NCI-H446 (cell line): ENCODE measurements at places on chromosomes 13 and 19.

- no peak for DNase-seq
Observed at GRCh38 chr19:8513036-8513686, 806 bp downstream of the ZNF414 start.

- no peak for DNase-seq
Observed at GRCh38 chr19:31049431-31049830, 299.8 kb downstream of the TSHZ3 start.

DNA sequence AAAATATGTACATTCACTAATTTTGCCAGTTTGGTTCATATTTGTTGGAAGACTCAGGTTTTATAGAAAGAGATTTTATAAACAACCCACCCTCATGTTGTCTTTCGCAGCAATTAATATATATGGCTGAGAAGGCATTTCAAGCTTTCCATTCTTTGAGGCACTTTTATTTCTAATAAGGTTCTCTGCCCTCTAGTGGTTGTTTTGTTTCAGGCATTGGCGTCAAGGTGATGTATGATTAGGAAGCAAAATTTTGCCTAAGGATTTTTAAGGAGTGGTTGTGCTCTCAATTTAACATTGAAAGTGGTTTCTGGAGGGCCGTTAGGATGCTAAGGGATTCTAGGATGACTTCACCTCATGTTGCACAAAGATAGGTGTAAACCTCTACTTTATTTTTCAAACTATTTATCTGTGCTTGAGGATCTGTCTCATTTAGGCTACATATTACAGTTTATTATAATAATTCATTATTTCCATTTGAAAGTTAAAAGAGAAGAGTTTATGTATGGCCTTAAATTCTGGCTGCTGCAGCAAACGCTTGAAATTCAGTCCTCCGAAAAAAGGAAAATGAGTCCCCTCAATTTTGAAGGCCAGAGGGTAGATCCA lies 35.9 kb downstream of the OXGR1 start:
- peak; percentile 6 for DNase-seq

DNA sequence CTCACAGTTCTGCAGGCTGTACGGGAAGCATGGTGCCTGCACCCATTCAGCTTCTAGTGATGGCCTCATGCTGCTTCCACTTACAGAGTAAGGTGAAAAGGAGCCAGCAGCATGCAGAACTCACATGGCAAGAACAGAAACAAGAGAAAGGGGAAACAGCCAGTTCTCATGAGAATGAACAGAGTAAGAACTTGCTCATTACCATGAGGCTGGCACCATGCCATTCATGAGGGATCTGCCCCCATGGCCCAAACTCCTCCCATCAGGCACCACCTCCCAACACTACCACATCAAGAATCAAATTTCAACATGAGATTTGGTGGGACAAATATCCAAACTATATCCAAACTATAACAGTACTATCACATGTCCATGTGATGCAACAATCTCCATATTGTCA lies 72.1 kb downstream of the KATNAL1 start:
- no peak for DNase-seq

DNA sequence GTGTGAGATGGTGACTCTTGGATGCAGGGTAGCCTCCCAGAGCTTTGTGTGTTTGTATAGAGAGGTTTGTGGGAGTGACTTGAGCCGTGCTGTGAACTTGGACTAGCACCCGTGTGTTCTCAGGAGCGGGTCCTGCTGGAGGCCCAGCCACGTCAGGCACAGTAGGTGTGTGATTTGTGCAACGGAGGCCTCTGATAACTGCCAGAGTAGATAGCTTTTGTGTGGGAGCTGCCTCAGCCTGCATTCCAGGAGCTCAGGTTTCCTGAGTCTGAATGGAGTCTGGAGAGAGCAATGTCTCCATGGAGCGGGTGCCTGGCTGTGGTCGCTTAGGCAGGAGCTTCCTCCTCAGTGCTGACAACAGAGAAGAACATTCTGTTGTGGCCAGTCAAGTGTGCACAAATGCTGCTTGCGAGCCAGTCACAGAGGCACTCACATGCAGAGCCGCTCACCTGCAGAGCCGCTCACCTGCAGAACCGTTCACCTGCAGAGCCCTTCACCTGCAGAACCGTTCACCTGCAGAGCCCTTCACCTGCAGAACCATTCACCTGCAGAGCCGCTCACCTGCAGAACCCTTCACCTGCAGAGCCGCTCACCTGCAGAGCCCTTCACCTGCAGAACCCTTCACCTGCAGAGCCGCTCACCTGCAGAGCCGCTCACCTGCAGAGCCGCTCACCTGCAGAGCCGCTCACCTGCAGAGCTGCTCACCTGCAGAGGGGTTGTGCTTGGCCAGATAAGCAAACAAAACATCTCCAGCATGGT lies 32.6 kb downstream of the TFDP1 start:
- DNase-seq = no peak

DNA sequence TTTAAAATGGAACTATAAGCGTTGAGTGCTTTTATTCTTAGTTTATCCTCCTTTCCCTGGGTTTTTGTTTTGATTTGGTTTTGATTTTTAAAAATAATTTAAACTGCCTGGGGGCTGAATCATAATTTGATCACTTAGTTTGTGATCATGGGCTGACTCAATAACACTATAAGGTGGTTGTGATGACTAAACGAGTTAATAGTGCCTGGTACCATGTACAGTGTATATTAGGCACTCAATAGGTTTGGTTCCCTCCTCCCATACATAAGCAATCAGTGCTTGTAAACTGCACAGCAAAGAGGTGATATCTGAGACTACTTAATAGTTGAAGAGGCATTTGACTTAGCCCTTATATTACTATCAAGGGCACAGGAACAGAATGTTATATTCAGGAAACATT lies 200.9 kb upstream of the RFC3 start:
- DNase-seq = no peak

DNA sequence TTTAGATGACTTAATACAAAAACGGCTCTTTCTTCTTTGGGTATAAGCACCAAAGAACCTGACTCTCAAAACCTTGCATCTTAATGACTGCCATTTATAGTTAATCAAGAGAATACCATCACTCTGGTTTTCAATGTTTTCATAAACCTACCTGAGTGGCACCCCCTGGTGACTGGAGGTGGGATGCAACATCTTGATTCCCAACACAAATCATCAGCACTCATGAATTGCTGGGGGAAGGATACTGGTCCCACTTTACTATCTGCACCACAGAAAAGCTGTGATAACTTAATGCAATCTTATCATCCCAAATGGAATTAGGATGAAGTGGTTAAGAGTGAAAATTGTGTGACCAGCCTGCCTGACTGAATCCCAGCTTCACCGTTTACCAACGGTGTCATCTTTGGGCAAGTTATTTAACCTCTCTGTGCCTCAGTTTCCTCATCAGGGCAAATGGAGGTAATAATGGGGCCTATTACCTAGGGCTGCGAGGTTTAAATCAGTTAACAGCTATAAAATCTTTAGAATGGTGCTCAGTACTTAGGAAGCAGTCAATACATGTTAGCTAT lies 366.4 kb downstream of the KLF12 start:
- no peak for DNase-seq

- DNase-seq = no peak
Observed at GRCh38 chr19:14441041-14441938, 8.2 kb downstream of the PKN1 start.

DNA sequence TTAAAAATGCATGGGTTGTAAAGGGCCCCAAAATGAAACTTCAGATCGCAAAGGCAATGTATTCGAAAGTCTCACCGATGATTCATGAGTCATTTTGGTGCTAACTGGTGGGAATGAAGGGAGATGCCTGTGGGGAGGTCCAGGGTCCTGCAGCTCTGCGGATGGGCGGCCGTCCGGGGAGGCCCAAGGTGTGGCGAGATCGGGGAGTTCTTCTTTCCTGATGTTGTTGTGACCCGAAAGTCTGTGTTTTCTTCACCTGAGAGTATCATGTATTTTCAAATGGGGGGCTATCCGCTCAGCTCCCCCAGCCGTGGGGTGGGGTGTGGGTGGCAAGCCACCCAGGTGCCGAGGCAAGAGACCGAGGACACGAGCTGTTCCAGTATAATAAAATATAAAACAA lies 36.5 kb downstream of the TFDP1 start:
- DNase-seq = no peak

- DNase-seq = no peak
Observed at GRCh38 chr13:34464011-34464410, 478.1 kb upstream of the NBEA start.

DNA sequence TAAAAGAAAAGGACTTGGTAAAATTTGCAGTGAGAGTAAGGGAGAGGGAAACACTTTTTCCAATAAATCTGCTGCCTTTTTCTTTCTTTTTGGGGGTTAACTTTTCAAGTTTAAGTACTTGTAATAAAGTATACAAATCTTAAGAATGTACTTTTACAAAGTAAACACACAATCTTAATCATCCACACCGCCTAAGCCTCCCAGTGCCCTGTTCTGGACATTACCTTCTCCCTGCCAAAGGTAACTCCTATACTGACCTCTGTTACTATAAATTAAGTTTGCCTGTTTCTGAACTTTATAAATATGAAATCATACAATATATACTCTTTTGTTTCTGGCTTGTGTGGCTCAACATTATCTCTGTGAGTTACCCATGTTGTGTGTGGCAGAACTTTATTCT lies 137.9 kb downstream of the RGCC start:
- DNase-seq = no peak

DNA sequence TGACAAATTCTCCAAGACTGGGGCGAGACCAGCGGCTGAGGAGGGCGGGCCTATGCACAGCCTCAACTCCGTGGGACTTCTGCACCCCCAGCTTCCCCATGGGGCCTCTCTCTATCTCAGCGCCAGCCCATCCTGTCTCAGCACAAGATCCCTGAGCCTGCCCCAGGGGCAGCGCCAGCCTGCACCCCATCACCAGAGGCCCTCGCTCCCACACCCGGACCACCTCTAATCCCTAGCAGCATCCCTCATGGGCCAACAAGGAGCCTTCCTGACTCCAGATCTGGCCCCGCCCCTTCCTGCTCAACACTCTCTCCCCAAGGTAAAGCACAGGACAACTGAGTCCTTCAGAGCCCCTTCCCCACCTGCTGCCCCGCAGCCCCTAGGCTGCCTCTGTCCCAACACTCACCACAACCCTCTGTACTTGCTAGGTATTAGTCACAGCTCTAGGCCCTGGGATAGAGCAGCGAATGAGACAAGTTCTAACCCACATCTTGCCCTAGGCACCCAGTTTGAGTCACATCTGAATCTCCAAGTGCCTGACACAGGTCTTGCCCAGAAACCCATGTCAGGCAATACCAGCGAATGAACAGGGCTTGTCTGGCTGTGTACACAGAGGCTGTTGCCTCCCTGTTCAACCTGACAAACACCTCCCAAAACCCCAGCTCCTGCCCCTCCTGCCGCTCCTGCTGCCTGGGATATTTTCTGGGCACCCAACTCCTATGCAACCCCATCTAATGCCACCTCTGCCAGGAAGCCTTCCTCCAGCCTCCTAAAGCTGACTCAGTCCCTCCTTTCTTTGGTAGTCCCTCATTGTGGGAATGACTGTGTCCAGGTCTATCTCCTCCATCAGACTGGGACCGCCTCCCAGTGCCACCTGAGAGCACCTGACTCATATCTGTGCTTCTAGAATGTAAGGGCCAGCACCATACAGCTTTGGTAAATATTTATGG lies 18.6 kb downstream of the GRIK5 start:
- DNase-seq = no peak

DNA sequence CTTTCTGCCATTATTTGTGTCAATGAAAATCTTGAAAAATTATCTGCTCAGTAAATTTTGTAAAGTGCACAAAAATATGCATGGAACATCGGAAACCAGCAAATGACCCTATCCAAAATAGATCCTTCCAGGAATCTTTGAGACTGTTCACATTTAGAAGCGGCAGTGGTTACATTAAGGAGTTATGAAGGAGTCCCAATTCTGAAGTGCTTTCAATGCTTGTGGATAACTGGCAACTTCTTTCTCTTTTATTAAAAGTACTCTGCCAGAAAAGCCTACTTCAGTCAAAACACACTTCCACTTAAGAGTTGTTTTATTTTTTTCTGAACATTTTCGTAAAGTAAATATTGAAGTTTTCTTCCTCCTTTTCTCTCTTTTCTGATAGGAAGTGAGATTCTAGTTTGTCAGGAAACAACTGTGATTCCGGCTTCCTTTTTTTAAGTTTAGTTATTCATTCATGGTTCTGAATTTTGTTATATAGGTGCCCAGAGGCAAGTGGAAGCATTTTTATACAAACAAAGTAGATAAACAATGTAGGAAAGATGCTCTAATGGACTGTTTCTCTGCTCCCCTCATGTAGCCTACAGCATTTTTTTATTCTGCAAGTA lies 83.5 kb downstream of the PCDH9 start:
- no peak for DNase-seq

GRCh38 chr13:110000534-110001345 lies 214.4 kb upstream of the IRS2 start:
- no peak for DNase-seq

DNA sequence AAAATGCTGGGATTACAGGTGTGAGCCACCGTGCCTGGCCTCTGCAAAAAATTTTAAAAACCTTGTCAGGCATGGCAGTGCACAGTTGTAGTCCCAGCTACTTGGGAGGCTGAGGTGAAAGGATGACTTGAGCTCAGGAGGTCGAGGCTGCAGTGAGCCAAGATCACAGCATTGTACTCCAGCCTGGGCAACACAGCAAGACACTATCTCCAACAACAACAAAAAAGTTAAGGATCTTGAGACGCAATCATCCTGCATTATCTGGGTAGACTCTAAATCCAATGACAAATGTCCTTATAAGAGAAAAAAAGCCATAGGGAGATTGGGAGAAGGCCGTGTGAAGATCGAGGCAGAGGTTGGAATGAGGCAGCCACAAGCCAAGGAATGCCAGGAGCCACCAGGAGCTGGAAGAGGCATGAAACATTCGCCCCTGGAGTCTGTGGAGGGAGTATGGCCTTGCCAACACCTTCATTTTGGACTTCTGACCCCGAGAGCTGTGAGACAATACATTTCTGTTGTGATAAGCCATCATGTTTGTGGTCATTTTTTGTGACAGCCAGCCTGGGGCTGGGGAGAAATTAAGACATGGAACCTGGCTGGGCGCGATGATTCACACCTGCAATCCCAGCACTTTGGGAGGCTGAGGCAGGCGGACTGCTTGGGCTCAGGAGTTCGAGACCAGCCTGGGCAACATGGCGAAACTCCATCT lies 5.1 kb upstream of the CA11 start:
- DNase-seq = no peak

- DNase-seq = no peak
Observed at GRCh38 chr13:26623125-26623524, 65.6 kb downstream of the WASF3 start.

DNA sequence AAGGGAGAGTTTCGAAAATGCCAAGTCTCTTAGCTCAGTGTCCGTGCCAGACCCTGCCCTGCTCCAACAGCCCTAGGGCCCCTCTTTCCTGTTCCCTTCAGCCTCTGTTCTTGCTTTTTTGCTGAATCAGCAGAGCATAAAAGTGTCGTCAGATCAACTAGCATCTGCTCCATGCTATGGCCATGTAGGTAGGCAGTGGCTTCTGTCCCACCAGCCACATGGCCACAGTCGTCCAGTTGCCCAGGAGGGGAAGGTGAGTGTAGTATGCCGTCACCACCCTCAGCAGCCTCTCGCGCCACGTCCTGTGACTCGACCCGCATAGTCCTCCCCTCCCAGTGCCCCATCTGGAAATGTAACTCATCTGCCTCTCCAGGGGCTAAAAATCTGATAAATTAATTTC lies 50.9 kb upstream of the ATP11A start:
- no peak for DNase-seq

- DNase-seq = no peak
Observed at GRCh38 chr13:46639033-46639981, 86.3 kb downstream of the LRCH1 start.
